Progenitor cell of endocrine pancreas (in vitro differentiated cells): ENCODE measurements at places on chromosomes 5 and 9.

DNA sequence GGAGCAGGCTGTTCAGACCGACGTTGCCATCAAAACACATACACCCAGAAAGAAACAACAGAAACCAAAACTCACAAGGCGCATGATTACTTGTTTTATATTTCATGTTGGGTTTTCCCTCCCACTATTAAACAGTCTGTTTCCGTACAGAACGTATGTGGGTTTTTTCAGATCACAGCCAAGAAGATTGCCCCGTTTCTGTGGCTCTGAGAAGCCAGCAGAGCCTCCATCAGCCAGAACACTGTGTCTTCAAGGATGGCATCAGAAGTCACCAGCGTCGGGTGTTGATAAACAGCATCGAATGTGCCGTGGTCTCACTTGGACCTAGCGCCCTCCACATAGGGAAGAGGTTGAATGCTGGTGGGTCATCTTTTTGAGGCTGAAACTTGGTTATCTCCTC lies 42.8 kb downstream of the FAM78A start:
- no peak for DNase-seq

GRCh38 chr5:133083901-133084300 lies 32.1 kb downstream of the HSPA4 start:
- no peak for DNase-seq

GRCh38 chr5:111945535-111945934 lies 188.5 kb upstream of the NREP start:
- no peak for DNase-seq

GRCh38 chr5:420632-421286 lies 22.2 kb upstream of the EXOC3 start:
- DNase-seq, result no peak

GRCh38 chr5:141781910-141782309 lies 96.3 kb downstream of the PCDH1 start:
- DNase-seq, result no peak

DNA sequence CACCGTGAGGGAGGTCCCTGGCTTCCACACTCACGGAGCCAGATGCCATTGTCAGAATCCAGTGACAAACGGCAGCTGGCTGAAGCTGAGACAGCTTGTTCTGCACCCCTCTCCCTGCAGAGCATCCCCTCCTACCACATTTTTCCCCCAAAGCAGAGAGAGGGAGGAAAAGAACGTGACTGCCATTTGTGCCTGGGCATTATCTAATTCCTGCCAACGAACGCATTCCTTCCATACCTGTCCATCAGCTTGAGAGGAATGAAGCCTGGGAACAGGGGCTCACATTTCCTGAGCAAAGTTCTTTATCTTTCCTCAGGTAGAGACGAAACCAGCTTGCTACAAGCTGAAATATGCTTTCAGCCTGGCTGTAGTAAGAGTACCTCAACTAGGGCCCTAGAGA lies 175.4 kb downstream of the SLIT3 start:
- DNase-seq, result no peak

- DNase-seq, result no peak
These were observed 415.9 kb upstream of the KLF4 start for GRCh38 chr9:107905308-107906020.

DNA sequence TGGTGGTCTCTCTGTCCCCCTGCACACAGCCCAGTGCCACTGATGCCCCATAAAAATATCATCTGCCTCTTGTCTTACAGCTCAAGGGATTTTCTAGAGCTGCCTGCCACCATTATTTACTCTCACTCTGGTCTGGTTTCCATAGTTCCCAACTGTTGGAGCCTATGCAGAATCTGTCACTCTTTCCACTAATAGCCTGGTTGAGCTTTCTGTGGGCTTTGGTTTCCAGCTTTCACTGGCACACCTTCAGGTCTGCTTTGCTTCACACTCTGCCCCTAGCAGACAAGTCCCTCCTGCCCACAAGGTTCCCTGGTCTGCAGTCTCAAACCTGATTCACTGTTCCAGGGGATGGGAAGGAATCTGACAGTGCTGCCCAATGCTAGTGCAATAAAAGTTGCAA lies 103.0 kb upstream of the FTMT start:
- no peak for DNase-seq

- DNase-seq, result no peak
These were observed 53.6 kb downstream of the CCNH start for GRCh38 chr5:87359106-87359505.

DNA sequence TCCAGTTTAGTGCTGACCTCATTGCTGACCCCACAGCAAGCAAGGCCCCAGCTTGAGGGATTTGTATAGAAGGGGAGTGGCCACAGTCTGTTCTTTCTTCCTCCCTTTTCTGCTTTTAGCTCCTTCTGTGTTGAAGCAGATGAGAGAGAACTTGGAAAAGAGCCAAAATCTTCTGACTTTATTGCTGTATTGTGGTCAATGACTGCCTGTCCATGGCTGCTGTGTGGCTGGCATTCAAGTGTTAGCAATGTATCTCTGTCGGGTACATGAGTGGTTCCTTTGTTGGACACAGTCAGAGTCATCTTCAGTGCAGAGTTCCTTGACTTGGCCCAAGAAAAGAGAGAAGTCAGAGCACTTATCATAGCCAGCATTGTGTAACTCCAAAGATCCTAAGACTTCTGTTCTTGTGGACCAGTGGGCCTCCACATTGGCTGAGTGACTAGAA lies 154.1 kb downstream of the LRRC70 start:
- DNase-seq, result no peak

DNA sequence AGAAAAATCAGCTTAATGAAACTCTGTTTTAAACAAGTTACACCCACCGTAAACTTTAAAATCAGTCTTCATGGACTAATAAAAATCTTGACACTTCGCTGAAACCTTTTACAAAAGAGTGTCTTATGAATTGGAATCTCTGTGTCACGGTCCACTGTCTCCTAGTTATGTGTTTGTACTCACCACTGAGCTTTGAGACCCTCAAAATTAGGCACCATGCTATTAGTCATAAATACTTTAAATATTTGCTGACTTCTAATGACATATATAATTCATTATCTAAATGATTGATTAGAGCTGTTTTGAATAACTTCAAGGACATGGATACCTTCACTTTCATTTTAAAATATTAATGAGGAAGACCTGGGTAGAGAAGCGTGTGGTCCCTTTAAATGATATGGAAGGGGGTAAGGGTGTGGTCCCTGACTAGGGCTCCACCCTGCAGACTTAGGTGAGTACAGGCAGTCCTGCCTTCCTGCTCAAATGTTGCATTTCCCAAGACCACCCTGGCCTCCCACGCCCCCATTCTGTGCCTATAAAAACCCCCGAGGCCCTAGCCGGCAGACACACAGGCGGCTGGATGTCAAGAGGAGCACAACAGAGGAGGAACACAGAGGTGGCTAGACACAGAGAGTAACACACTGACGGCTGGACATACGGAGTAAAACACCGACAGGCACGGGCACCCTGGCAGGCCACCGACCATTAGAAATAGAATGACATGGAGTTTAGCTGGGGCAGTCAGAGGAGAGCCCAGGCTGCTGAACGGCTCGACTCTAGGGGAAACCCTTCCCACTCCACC lies 179.0 kb upstream of the CDH9 start:
- no peak for DNase-seq

GRCh38 chr5:158908425-158909220 lies 191.1 kb downstream of the EBF1 start:
- DNase-seq, result no peak

DNA sequence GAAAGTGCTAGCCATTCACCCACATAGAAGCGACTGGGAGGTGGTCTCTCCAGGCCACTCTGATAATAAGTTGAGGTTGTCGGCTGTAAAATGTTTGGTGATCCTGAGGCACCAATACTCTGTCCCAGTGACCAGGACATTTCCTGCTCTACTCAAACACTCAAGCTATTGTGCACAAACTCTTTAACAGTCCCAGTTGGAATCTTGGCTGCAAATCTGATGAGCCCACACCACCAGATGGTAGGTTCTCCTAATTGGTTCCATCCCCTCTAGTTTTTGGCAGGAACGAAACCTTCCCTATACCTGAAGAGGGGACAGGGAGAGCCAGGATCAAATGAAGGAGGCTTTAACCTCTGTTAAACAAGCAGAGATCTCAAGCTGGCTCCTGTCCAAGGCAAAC lies 14.3 kb downstream of the GRIA1 start:
- no peak for DNase-seq

DNA sequence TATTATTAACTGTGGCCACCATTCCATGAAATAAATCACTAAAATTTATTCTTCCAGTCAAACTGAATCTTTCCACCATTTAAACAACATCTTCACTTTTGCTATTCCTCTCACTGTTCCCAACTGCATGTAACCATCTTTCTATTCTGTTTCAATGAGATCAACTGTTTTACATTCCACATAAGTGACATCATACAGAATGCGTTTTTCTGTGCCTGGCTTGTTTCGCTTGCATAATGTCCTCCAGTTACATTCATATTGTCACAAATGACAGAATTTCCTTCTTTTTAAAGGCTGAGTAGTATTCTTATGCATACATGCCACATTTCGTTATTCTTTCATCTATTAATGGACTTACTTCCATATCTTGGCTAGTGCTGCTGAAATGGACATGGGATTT lies 738.2 kb downstream of the SEMA5A start:
- DNase-seq, result no peak

GRCh38 chr9:119662329-119662728 lies 293.1 kb upstream of the BRINP1 start:
- no peak for DNase-seq

DNA sequence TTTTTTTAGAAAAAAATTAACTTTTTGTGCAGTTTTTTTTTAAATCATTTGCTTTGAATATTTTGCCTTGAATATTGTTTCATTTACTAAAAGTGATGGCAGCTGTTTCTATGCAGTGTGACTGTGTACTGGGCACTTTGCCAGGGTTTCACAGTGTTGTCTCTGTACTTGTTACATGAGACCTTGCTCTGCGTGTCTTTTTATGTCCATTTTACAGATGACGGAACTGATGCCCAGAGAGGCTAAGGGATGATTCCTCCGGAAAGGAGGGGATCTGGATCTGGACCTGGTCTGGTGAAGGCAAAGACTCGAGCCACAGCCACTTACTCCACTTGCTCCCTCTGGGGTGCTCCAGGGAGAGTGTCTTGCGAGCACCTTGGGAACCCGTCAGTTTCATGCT lies 124.8 kb upstream of the PTCH1 start:
- DNase-seq, result no peak

- no peak for DNase-seq
These were observed 66.4 kb downstream of the PTCH1 start for GRCh38 chr9:95450171-95451064.

DNA sequence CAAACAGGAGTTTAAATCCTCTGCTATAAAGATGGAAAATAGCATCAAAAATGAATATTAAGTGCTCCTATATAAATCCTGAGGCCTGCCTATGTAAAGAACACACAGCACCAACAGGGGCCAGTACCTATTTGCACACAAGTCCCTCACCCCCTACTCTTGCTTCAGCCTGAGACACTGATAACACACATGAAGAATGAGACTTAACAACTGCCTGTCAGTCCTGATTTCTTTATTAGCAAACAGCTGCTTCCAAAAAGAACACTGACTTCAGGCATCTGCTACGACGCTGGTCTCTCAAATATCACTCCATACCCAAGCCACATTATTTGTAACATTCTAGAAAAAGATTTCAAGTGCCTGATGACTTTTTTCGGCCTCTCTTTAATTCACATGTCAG lies 55.5 kb downstream of the MYO10 start:
- no peak for DNase-seq

GRCh38 chr5:31194468-31194813 lies 955 bp downstream of the CDH6 start:
- DNase-seq, result no peak

- no peak for DNase-seq
These were observed 88.8 kb downstream of the SREK1 start for GRCh38 chr5:66232706-66233445.

DNA sequence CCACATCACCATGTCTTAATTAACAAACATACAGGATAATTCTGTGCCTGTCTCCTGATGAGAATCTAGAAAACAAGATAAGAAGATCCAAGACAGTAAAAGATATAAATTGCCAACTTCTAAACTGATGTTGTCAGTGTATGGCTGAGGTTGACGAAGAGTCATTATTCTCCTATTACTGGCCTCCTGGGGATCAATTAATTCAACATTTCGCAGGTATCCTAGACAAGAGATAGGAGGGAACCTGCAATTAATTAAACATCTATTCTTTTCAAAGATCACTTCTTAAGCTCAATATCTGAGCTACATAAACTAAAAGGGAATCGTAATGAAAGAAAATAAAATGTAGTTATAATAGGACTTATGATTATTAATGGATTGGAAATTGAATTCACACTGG lies 232.0 kb upstream of the GRIA1 start:
- no peak for DNase-seq

DNA sequence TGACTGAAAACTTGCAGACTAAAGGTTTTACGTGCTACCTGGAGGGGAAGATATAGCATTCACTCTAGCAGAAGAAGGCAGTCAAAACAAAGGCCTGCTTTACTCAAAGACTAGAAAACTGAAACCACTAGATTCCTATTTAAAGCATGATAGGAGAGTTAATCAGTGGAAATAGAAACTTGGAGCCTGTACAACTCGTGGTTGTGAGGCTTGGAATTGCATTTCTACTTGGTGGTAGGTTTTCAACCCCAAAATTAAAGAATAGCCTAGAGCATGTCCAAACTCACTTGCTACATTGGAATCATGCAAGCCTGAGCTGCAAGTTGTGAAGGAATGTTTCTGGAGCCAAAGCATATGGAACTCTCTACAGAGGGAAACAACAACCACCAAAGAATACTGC lies 1526.4 kb upstream of the NUDT12 start:
- DNase-seq, result no peak

GRCh38 chr5:1665803-1666202 lies 133.8 kb downstream of the MRPL36 start:
- no peak for DNase-seq

GRCh38 chr9:93541005-93541404 lies 35.4 kb upstream of the PHF2 start:
- DNase-seq, result no peak

DNA sequence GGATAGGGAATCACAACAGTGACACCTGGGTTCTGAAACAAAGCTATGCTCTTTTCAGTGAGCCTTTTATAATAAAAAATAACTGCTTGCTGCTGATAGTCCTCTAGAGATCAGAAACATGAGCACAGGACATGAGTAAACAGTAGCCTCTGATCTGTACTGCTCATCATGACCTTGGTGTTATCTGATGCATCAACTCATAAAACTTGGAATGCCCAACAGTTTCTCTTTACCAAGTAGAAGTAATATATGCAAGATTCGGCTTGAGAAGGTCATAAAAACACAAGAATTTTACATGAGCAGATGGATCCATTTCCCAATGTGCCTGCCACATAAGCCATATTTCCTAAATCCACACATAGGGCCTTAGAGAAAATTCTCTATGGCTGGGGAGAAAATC lies 318.3 kb upstream of the GRAMD2B start:
- no peak for DNase-seq

GRCh38 chr5:123810746-123811340 lies 298.9 kb downstream of the CSNK1G3 start:
- DNase-seq, result no peak

DNA sequence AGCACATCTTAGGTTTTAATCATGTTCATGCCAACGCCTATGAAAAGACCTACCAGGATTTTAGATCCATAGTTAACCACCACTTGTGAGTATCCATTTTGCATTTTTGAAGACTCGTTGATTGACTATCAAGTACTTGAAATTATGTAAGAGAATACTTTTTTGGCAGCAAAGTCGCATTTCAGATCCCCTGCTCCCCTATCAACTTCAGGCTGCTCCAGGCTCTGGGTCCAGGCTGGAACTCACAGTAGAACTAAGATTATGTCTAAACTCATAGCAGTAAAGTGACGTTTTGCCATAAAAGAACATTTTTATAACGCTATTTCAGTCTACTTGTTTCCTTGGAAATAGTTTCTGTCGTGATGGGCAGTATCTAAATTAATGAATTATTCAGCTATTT lies 267.7 kb downstream of the FANCC start:
- DNase-seq, result no peak
